ENCODE measurements at places on chromosomes 12 and 14.
A peak's percentile ranks its signal among the peaks of the same experiment; 100 is the strongest.

GRCh38 chr12:39722504-39722903, 102.9 kb upstream of the ABCD2 start:
- H3K27ac ChIP-seq, result no peak overlapping the region
- no peaks in the 10 kb centered on the region for H3K36me3 ChIP-seq
- H3K4me1 ChIP-seq, result no peaks in the 10 kb centered on the region
- DNase-seq, result no peak
- H3K4me3 ChIP-seq, result no peak overlapping the region
- no peaks in the 10 kb centered on the region for H3K27me3 ChIP-seq

DNA sequence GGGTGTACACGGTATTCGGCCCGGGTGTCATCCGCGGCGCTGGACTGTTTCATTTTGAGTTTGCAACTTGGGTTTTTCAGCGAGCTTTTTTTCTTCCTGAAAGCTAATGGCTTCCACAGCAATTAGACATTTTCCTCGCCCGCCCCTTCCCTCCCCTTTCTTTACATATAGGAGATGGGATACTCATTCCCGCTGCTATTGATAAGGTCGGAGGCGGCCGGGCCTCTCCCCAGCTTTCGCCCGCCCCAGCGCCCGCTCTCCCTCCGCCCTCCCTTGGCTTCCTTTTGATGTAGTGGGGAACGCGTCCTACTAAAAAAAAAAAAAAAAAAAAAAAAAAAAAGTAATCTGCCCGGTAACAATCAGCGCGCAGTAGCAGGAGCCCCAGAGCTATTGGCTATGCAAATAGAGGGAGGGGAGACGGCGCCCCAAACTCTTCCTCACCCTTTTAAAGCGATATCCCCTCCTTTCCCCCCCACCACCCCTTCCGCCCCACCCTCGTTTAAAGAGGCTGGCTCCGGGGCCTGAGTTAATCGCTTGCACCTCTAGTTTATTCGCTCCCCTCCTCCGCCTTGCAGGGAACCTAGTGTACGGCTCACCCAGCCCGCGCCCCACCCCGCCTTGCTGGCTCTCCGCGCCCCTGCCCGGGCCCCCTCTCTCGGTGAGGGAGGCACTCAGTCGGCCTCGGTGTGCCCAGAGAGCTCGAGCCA, 1.7 kb upstream of the CCND2 start:
- peak; percentile 74 for DNase-seq
- peak overlapping the region; percentile 47 for H3K4me3 ChIP-seq
- no peaks in the 10 kb centered on the region for H3K27me3 ChIP-seq
- no peaks in the 10 kb centered on the region for H3K36me3 ChIP-seq

DNA sequence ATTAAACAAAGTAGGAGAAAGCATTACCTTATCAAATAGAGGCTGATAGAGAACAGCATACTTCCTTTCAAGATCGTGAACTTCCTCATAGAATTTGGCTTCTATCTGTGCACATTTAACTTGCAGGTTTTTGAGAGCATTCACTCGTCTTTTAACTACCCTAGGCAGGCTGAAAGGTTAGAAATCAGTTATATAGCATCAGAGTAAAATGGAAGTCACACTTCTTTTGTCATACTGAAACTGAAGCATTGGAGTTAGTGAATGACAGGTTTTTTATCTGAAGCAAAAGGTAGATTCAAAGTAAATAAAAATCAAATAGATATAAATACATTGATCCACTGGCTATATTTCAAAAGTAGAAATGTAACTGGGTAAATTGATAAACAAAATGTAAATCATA, 24.4 kb downstream of the NAP1L1 start:
- peaks cover 2% of the 10 kb centered on the region for H3K36me3 ChIP-seq
- no peaks in the 10 kb centered on the region for H3K27me3 ChIP-seq
- no peak for DNase-seq

GRCh38 chr12:130661486-130662255, 54.4 kb downstream of the RIMBP2 start:
- H3K4me1 ChIP-seq, result no peaks in the 10 kb centered on the region
- H3K27me3 ChIP-seq, result no peaks in the 10 kb centered on the region
- no peak for DNase-seq
- H3K4me3 ChIP-seq, result no peak overlapping the region
- H3K27ac ChIP-seq, result no peak overlapping the region

- H3K4me3 ChIP-seq, result no peak overlapping the region
- no peak overlapping the region for H3K27ac ChIP-seq
- H3K27me3 ChIP-seq, result no peaks in the 10 kb centered on the region
- no peaks in the 10 kb centered on the region for H3K36me3 ChIP-seq
Observed at GRCh38 chr12:99809909-99810308, 162.4 kb downstream of the GARIN6 start.

DNA sequence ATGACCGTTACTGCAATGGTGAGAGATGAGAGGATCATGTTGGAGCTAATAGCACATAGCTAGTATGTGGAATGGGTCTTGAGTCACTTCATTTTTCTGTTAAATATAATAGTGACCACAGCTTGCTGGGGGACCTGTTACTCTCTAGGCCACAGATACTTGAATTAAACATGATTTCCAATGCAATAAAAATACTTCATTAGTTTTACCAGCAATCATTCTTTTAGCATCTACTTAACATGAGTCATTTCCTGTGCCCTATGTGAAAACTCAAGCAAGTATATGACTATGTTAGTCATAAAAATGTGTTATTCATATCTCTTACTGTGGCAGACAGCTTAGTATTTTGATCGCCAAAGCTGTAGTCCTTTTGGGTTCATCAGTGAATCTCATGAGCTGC, 798.8 kb downstream of the SLC16A7 start:
- H3K4me1 ChIP-seq, result no peaks in the 10 kb centered on the region
- H3K36me3 ChIP-seq, result no peaks in the 10 kb centered on the region
- no peak overlapping the region for H3K27ac ChIP-seq
- no peak overlapping the region for H3K4me3 ChIP-seq
- H3K27me3 ChIP-seq, result no peaks in the 10 kb centered on the region
- no peak for DNase-seq

GRCh38 chr12:75822416-75822815, 209.2 kb downstream of the PHLDA1 start:
- no peak for DNase-seq
- no peaks in the 10 kb centered on the region for H3K36me3 ChIP-seq
- no peak overlapping the region for H3K27ac ChIP-seq
- H3K4me3 ChIP-seq, result no peak overlapping the region

DNA sequence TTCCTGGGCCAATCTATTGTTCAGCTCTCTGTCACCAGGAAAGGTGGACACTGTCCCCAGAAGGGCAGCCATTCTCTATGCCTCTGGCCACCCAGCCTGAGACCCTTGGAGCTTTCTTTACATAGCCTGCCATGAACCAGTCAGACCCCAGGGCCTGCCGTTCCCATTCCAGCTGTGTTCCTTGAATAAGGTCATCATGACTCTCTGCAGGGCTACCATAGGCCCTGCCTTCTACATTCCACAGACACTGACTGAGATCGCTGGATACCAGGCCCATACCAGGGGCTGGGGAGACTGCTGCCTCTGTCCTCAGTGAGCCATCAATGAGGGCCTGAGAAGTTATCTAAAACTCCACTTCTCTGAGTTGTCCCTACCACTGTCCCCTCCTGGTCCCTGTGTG, 75.5 kb downstream of the SYNE3 start:
- no peak overlapping the region for H3K27ac ChIP-seq
- no peaks in the 10 kb centered on the region for H3K4me1 ChIP-seq

DNA sequence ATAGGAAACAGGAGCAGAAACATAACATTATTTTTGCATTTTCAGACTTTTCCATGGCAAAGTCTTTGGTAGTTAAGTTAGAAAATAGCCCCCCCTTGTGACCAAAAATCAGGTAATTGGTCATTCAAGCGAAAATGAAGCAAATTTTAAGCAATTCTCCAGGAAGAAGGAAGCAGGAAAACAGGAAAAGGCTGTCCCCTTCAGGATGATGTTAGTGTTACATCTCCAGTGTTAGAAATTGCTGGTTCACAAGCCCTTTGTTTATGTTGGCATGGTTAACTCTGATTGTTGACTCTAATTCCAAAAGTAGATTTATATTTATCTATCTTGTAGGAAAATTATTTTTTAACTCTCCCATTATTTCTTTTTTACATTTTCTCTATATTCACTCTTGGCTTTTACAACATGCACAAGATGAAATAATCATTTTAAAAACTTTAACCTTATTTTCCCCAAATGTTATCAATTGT, 18.8 kb upstream of the GAS2L3 start:
- H3K4me1 ChIP-seq, result no peaks in the 10 kb centered on the region
- H3K36me3 ChIP-seq, result no peaks in the 10 kb centered on the region
- H3K27ac ChIP-seq, result no peak overlapping the region
- no peak for DNase-seq
- no peaks in the 10 kb centered on the region for H3K27me3 ChIP-seq

- no peaks in the 10 kb centered on the region for H3K27me3 ChIP-seq
- no peaks in the 10 kb centered on the region for H3K4me1 ChIP-seq
- no peak overlapping the region for H3K4me3 ChIP-seq
- H3K27ac ChIP-seq, result no peak overlapping the region
- no peaks in the 10 kb centered on the region for H3K36me3 ChIP-seq
Observed at GRCh38 chr12:100174495-100174894, 26.1 kb upstream of the ACTR6 start.

- peak overlapping the region; percentile 99 for H3K4me3 ChIP-seq
- no peaks in the 10 kb centered on the region for H3K36me3 ChIP-seq
- DNase-seq, result no peak
- no peaks in the 10 kb centered on the region for H3K27me3 ChIP-seq
- peaks cover 4% of the 10 kb centered on the region for H3K4me1 ChIP-seq
- peak overlapping the region; percentile 86 for H3K27ac ChIP-seq
Observed at GRCh38 chr14:75064205-75064567, 362 bp upstream of the ACYP1 start.

GRCh38 chr14:72291908-72292688, 359.9 kb downstream of the RGS6 start:
- H3K4me3 ChIP-seq, result no peak overlapping the region
- no peaks in the 10 kb centered on the region for H3K4me1 ChIP-seq
- no peak for DNase-seq
- no peaks in the 10 kb centered on the region for H3K36me3 ChIP-seq
- no peaks in the 10 kb centered on the region for H3K27me3 ChIP-seq

DNA sequence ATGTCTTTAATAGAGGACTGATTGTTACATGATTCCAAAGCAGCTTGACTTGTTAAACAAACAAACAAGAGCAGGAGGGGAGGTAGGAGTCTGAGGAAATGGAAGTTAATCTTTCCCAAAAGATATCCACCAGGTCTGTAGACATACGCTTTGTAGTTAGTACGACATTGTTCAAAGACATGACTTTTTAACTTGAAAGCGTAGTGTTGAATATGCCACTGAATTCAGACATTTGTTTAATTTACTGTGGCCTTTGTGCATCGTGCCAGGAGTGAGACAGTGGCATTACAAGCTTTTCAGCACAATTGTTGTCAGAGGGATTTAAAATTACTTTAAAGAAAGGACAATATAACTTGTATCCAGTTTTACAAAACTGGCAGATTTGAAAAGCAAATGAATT, 53.0 kb downstream of the SAV1 start:
- H3K27ac ChIP-seq, result no peak overlapping the region
- H3K27me3 ChIP-seq, result no peaks in the 10 kb centered on the region
- no peak for DNase-seq
- no peaks in the 10 kb centered on the region for H3K4me1 ChIP-seq

GRCh38 chr14:64201296-64201695, 92.9 kb downstream of the ESR2 start:
- H3K27ac ChIP-seq, result no peak overlapping the region
- H3K4me1 ChIP-seq, result no peaks in the 10 kb centered on the region
- H3K27me3 ChIP-seq, result no peaks in the 10 kb centered on the region
- no peak overlapping the region for H3K4me3 ChIP-seq

DNA sequence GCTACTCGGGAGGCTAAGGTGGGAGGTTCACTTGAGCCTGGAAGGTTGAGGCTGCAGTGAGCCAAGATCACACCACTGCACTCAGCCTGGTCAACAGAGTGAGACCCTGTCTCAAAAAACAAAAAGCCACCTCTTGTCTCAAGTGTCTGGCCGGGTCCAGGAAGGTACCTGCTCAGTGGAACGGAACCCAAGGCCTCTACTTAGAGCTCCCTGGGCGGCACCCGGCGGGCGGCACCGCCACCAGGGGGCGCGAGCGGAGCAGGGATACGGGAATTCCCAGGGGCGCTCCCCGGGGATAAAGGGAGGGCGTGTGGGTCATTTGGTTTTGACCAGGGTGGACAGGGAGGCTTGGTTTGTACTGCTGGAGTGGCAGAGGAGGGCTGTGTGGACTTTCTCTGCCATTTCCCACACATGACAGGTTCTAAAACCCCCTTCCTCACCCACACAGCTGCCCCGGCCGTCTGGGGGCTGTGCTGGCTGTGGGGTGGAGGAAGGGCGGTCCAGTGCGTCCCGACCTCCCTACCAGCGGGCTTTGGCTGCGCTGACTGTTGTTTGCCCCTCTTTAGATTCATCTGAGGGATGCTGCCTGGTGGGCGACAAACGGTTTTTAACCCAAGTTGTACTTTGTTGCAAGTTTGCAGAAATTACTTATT, 91.4 kb downstream of the SETD3 start:
- no peaks in the 10 kb centered on the region for H3K27me3 ChIP-seq
- H3K4me3 ChIP-seq, result no peak overlapping the region
- H3K27ac ChIP-seq, result no peak overlapping the region
- no peaks in the 10 kb centered on the region for H3K4me1 ChIP-seq

DNA sequence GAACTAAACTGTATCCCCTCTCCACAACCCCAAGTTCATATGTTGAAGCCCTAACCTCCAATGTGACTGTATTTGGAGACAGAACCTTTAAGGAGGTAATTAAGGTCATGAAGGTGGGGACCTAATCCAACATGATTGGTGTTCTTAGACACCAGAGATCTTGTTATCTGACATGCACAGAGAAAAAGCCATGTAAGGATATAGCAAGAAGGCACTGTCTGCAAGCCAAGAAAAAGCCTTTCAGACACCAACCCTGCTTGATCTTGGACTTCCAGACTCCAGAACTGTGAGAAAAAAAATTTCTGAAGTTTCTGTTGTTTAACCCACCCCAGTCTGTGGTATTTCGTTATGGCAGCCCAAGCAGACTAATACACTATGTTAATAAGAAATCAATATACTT, 62.2 kb upstream of the CFL2 start:
- H3K4me3 ChIP-seq, result no peak overlapping the region
- H3K27me3 ChIP-seq, result no peaks in the 10 kb centered on the region
- no peak overlapping the region for H3K27ac ChIP-seq
- no peaks in the 10 kb centered on the region for H3K36me3 ChIP-seq

DNA sequence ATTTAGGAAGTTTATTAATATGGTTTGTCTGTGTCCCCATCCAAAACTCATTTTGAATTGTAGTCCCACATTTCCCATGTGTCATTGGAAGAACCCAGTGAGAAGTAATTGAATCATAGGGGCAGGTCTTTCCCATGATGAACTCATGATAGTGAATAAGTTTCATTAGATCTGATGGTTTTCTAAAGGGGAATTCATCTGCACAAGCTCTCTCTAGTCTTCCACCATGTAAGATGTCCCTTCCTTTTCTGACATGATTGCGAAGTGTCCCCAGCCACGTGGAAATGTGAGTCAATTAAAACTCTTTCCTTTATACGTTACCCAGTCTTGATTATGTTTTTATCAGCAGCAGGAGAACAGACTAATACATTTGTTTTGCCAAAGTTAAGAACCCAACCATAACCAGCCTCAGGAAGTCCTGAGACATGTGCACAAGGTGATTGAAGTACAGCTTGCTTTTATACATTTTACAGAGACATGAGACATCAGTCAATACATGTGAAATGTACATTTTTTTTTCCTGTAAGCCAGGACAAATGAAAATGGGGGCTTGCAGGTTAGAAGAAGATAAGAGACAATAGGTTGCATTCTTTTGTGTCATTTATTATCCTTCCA, 1136.7 kb downstream of the TMEM121 start:
- no peaks in the 10 kb centered on the region for H3K27me3 ChIP-seq
- H3K4me1 ChIP-seq, result no peaks in the 10 kb centered on the region
- no peak overlapping the region for H3K4me3 ChIP-seq
- H3K27ac ChIP-seq, result no peak overlapping the region
- H3K36me3 ChIP-seq, result no peaks in the 10 kb centered on the region
- no peak for DNase-seq
